ENCODE measurements at places on chromosomes 2 and 18.

- no peak for DNase-seq
These were observed 16.5 kb downstream of the HS6ST1 start for GRCh38 chr2:128302011-128302743.

GRCh38 chr2:199465988-199466691 is 8.4 kb upstream of the SATB2 start:
- no peak for DNase-seq

GRCh38 chr2:105328281-105329196 is 996 bp downstream of the TGFBRAP1 start:
- DNase-seq: peak; percentile 52

DNA sequence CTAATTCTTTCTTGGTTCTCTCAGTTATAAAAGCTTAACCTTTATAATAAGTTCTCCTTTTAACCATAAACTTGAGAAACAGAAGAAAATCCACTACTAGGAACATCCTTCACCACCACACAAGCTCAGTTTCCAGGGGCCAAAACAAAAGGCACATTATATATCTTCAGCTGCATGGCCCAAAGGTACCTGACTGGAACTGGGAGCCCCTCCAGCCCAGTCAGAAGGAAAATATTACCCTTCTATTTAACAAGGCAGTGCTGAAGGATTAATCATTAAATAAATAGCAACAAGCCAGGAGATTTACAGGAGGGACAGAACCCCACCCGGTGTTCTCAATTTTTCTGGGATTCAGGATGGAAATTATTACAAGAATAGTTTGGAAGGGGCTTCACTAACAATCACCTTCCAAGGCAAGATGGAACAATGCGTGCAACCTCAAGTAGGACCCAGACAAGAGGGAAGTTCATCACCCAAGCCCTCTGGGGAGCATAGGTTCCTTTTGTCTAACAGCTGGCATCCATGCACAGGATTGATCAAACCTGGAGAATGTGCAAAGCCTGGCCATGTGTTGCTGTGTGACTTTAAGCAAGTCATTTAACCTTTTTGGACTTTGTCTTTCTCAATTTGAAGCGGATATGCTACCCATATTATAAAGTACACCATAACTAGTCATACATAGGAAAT is 159.6 kb upstream of the SETBP1 start:
- DNase-seq: no peak

DNA sequence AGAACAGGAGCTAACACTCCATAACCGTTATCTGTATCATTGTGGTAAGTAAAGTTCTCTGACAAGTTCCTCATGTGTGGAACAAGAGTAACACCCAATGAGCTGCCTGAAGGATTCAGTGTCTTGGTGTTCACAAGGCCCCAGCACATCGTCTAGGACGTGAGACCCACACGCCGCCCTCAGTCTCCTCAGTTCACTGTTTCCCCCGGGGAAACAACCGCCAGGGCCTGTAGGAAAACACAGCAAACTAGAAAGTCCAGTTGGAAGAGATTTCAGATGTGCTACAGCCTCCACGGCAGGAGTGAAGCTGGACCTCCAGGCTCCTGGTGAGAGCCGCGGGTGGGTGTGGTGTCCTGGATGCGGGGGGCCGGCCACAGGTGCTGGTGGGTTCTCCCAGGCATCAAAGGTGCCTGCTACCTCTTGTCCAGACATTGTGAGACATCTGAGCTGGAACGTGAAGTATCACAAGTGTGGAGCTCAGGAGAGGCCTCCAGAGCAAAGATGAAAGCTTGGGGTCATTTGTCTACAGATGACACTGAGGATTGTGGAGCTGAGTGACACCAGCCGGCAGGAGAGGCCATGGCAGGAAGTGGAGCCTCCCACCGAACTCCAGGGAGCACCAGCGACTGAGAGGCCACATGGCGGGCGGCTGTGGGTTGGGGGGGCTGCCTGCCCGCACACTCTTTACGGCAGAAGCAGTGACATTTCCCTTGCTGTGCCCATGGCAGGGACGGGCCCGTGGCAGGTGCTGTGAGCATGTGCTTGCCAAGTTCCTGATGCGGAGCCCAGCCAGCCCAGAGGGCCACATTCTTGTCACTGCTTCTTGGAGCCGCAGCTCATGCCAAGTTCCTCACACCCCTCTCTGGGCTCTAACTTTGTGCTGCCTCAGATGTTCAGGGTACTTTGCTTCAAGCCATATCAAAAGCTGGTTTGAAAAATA is 131.2 kb downstream of the TMEM18 start:
- no peak for DNase-seq

GRCh38 chr18:53503914-53504441 is 720.5 kb downstream of the MBD2 start:
- no peak for DNase-seq

DNA sequence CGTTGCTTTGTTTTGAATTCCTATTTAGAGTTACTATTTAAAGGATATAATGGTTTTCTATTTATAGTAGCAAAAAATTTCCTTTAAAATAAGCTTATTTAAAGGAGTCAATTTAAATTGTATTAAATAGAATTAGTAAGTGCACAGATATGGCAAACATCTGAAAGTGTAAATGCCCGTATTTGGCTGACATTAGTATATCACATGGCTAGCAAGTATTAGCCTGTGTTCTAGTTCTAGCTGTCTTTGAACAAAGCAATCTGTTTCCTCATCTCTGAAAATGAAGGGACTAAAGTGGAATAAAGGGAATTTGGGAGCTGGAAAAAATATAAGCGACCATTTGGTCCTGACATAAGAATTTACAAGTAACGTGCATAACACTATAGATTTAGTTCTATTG is 32.2 kb downstream of the PELI1 start:
- DNase-seq: no peak

DNA sequence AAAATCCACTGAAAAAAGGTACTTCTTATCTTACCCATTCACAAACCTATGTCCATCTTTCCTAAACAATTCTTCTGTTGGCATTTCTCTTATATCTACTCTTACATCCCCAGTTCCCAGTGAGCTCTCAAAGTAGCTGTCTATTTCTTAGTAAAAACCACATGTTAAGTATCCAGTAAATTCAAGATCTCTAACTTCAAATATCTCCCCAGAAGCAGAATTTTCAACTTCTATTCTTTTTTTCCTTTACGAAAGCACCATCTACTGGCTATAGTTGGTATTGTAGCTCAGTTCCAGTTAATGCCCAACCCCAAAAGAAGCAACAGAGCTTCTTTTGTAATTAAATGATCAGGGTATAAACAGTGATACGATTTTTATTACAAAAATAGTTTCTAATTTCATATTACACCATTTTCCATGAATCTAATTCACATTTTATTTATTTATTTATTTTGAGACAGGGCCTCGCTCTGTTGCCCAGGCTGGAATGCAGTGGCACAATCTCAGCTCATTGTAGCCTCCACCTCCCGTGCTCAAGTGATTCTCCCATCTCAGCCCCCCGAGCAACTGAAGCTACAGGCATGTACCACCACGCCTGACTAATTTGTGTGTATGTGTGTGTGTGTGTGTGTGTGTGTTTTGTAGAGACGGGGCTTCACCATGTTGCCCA is 28.5 kb downstream of the HRH4 start:
- DNase-seq: peak; percentile 51

GRCh38 chr2:3483986-3484960 is 35.1 kb downstream of the ADI1 start:
- no peak for DNase-seq

DNA sequence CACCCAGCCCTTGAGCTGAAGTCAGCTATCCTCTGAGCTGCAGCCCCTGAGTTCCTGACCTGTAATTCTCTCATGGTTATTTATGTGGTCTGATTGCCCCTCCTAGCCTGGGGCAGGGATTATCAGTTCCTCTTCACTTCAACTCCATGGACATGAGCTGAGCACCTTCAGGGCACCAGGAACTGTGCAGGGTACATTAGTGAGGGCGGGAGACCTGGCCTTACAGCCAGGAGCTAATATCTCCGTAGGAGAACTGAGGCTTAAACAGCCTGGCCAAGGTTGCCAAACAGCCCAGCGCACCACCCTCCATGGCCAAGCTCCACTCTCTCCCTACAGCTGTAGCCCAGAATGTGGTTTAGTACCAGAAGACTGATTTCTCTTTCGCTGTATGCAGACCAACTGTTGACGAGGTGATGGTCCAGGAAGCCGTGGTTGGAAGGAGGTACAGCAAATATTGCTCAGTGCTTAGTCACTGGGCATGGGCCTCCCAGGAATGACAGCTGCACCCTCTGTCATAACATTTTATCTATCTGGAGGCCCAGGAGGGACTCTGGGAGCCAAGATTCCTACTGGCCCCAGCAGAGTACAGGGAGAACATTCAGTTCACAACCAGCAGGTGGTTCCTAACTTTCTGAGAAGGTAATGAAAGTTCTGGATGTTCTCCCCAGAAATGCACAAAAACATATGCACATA is 228.7 kb upstream of the SIX2 start:
- peak; percentile 91 for DNase-seq

- no peak for DNase-seq
These were observed 94.6 kb downstream of the EN1 start for GRCh38 chr2:118752762-118753429.

Data from NB4 (cell line).